ENCODE measurements at places on chromosomes 13 and 19.

GRCh38 chr13:20249913-20250312 lies 17.8 kb upstream of the GJB6 start:
- no peak for DNase-seq

DNA sequence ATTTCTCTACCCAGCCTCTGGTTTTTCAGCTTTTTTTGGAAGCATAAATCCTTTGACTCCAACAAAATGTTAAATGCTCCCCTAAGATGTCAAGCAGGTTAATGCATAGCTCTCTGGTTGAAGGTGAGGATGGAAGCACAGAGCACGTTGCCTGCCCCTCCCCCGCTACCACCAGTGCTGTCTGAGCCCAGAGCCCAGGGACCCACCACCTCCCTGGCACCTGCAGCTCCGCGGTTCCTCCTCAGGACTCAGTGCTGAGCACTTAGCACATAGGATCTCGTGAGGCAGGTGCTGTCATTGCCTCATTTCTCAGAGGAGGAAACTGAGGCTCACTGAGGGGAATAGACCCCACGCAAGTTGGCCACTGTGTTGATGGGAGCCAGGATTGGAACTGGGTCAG lies 48.6 kb downstream of the DPF1 start:
- DNase-seq, result no peak

- DNase-seq, result no peak
Observed at GRCh38 chr13:82569581-82569980, 1312.7 kb downstream of the SLITRK1 start.

DNA sequence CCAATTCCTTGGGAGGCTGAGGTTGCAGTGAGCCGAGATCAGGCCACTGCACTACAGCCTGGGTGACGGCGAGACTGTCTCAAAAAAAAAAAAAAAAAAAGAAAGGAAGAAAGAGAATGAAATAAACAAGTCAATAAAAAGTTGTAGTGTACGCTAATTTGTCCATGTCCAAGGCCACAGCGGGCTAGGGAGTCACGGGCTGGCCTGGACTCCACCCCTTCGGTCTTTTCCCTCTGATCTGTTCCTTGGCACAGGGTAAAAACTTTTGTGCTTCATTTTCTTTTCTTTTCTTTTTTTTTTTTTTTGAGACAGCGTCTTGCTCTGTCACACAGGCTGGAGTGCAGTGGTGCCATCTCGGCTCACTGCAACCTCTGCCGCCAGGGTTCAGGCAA lies 19.4 kb upstream of the MKNK2 start:
- no peak for DNase-seq

GRCh38 chr19:4929186-4929585 lies 19.9 kb downstream of the UHRF1 start:
- no peak for DNase-seq

DNA sequence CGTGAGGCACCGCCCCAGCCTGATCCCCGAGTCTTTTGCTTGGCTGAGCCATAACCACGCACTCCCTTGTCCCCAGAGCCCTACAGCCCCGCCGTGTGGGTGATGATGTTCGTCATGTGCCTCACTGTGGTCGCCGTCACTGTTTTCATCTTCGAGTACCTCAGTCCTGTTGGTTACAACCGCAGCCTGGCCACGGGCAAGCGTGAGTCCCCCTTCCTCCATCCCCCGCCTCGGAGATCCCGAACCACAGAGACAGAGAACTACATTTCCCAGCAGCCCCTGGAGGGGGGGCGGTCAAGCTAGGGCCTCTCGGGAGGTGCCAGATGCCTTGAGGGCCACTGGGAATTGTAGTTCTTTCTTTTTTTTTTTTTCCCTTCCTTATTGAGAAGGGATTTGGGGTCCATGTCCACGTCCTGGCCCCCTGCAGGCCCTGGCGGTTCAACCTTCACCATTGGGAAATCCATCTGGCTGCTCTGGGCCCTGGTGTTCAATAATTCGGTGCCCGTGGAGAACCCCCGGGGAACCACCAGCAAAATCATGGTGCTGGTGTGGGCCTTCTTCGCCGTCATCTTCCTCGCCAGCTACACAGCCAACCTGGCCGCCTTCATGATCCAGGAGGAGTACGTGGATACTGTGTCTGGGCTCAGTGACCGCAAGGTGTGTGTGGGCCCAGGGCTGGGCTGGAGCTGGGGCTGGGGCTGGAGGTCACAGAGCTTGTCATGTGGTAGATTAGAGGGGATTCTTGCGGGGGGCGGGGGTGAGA lies 25.9 kb downstream of the GRIN2D start:
- no peak for DNase-seq

Measured in iPS DF 19.7 (cell line).